Right atrium auricular region (tissue), 2 donors: ENCODE measurements at places on chromosomes 4 and X.

DNA sequence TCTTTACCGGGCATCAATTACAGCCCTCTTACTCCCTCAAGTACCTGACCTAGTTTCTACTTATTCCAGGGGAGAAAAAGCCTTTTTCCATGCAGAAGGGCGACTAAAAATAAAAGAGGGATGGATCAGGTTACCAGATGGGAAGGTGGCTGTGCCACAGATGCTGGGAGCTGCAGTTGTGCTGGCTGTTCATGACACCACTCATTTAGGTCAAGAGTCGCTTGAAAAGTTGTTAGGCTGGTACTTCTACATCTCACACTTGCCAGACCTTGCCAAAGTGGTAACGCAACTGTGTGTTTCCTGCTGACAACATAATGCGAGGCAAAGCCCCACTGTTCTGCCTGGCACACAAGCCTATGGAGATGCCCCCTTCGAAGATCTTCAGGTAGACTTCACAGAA is 148.4 kb upstream of the FGF16 start:
- no peak for DNase-seq

- no peak for DNase-seq
Observed at GRCh38 chr4:164304861-164305260, 449.1 kb upstream of the SMIM31 start.

DNA sequence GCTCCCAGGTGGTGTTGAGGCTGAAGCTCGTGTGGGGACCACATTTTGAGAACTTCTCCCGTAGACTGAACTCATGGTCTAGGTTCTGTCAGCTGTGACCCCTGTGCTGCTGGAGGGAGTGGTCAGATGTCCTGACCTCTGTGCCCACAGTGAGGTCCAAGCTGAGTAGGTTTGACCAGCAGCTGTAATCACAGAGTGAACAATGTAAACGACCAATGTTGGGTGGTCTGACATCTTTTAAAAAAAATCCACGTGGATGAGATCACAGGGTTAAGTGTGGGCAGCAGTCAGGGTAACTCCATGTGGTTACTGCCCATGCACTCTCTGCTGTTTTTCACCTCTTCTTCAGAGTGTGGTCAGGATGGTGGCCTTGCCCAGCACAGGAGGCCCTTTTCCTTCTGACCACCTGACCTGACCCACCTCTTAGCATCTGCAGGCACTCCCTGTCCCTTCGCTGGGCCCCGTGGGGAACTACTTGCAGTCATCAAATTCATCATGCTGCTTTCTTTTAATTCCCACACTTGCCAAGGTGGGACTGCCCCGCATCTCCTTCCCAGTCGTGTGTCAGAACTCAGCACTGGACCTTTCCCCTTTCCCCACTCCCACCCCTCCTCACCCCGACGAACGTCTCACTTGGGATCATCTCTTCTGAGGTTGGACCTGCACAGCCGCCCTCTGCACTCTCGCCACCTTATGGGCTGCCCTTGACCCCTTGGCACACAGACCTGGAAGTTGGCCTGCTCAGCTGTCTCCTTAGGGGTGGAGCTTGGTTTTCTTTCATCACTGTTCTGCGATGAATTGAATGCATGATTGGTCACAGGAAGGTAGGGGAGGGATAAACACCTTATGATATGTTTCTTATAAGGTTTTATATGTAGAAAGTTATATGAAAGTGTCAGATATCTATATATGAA is 120.1 kb downstream of the PTTG2 start:
- DNase-seq: no peak

DNA sequence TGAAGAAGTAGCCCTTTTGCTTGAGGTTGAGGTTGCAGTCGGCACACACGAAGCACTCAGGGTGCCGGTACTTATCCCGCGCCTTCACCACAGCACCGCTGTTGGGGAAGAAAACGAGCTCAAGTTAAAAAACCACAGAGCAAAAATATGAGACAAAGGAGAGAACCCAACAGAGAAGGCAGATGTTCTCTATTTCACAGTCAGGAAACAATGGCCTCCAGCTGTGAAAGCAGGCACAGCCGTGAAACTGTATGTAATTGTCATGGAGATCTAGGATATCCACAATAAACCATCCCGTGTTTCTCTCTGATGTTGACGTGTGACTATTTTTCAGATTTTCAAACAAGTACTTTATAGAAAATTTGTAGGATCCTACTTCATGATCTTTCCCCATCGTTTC is 30.9 kb upstream of the CCDC110 start:
- DNase-seq: no peak

- DNase-seq: no peak
Observed at GRCh38 chr4:98363431-98363830, 102.2 kb downstream of the RAP1GDS1 start.

DNA sequence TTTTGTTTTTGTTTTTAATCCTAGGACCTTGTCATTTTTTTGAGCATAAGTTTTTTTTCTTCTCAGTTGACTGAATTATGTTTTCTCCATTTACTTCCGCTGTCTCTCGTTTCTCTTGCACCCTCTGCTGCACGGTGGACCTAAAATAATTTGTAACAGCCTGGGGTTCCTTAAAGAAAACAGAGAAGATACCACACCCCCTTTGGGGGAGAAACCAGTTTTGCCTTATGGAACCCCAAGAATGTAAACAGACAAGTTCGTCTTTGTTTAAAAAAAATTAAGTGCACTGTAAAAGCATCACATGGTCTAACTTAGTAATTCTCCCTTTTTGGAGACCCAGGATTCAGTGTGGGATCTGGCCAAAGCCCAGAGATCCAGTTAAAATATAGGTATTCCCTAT is 32.8 kb upstream of the MAGEA4 start:
- no peak for DNase-seq

- DNase-seq: no peak
Observed at GRCh38 chrX:44012484-44013096, 39.4 kb upstream of the NDP start.

DNA sequence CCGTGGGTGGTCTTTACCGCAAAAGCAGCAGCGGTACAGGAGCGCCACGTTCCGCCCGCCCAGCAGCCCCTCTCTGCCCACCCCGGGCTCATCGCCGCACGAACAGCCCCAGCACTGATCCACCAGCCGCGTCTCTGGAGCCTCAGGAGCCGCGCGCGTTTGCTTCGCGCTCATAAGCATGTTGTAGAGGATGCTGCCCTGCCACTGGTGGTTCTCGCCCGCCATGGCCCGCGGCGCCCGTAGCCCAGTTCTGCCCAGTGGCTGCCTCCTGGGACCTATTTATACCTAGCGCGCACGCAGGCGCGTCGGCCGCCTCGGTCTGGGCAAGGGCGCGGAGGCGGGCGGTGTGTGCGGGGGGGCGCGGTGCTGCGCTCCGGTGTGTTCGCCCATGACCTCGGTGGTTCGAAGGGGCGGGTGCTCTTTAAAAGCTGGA is at the start of gene NR0B1:
NR0B1 (minus strand) TSS at position 252 of the 433 bp plus-strand sequence; CDS start at position 225, 27 bp downstream.
- no peak for DNase-seq

- no peak for DNase-seq
Observed at GRCh38 chr4:8504279-8505007, 63.9 kb downstream of the TRMT44 start.

GRCh38 chr4:29046781-29047180 is 1673.4 kb upstream of the PCDH7 start:
- DNase-seq: no peak

GRCh38 chr4:119626943-119627266 is 1.7 kb downstream of the PDE5A start:
- no peak for DNase-seq
